ENCODE measurements at places on chromosomes 11 and 22. TPM values are rescaled to one million over a fixed set of nuclear protein-coding genes. Genes with fewer than 3 reads are reported as not detected.

Gene VSIG10L2
- not detected for total RNA-seq

GRCh38 chr11:118882491-118882890, 1.2 kb upstream of the CXCR5 start:
- no peak for DNase-seq

- no peak for DNase-seq
These were observed 1.4 kb downstream of the ZFP91 start for GRCh38 chr11:58580311-58580710.

GRCh38 chr11:60809691-60810090, 24.6 kb downstream of the MS4A10 start:
- DNase-seq, result no peak

- DNase-seq, result no peak
These were observed 889.5 kb downstream of the JRKL start for GRCh38 chr11:97279341-97279740.

- DNase-seq, result no peak
These were observed 35.6 kb downstream of the GAS2 start for GRCh38 chr11:22702031-22702430.

DNA sequence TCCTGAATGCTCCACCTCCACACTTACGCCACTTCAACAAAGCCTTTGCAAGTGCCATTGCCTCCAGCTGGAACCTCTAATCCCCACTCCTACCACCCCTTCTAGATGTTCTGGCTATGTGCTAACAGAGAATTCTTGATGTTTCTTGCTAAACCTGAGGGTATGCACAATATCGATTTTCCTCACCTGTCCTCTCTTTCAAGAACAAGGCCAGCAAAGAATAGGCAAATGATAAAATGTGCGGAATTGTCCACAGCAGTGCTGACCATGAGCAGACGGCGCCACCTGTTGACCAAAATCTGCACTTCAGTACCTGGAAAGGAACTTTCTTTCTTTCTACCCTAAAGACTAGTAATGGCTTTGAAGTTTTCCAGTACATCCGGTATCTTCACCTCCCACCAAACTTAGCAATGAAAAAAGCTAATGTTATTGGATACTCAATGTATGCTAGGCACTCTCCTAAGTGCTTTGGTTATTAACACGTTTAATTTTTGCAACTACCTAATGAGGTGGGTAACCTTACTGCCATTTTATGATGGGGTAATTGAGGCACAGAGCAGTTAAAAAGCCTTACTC, 3.4 kb downstream of the TIMM10 start:
- DNase-seq, result peak; percentile 57

Gene LRRC56
- 0.11 TPM for total RNA-seq

Gene SLC37A2
- 4.2 TPM for total RNA-seq

GRCh38 chr22:17250380-17251082, 31.3 kb upstream of the ADA2 start:
- no peak for DNase-seq

DNA sequence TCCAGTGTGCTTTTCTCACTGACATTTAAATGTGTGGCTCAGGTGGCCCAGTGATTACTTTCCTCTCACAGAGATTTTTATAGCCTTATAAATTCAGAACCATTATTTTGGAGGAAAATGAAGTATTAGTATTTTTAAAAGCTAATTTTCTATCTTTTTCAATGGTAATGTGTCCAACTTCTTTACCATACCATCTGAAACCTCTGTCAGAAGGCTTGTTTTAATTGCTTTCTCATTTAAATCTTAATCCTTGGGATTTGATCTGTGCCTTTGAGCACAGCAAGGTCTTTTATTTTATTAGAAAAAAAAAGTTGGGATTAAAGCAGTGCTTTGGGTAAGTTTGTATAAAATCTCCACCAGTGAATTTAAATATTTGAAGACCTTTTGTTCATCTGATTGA, 452.3 kb upstream of the RAG2 start:
- DNase-seq, result no peak

GRCh38 chr11:70526116-70527045, 128.1 kb downstream of the CTTN start:
- no peak for DNase-seq

- DNase-seq, result no peak
These were observed 58.3 kb downstream of the CCDC83 start for GRCh38 chr11:85913513-85913912.

GRCh38 chr22:41826430-41827383, 6.2 kb upstream of the SREBF2 start:
- no peak for DNase-seq

GRCh38 chr11:64768300-64768694, 8.5 kb upstream of the PYGM start:
- no peak for DNase-seq

GRCh38 chr22:24753914-24754313, 20.6 kb downstream of the PIWIL3 start:
- DNase-seq, result no peak

Gene HIRA
- total RNA-seq, result 16.6 TPM

Gene TSGA10IP
- not detected for total RNA-seq

GRCh38 chr11:103499710-103500340, 390.6 kb downstream of the DYNC2H1 start:
- no peak for DNase-seq

Gene TRIM49
- not detected for total RNA-seq

Gene RASSF10
- total RNA-seq, result 3.4 TPM

Gene WNT11
- total RNA-seq, result 1.4 TPM

GRCh38 chr11:25838918-25839625, 492.9 kb upstream of the ANO3 start:
- no peak for DNase-seq

DNA sequence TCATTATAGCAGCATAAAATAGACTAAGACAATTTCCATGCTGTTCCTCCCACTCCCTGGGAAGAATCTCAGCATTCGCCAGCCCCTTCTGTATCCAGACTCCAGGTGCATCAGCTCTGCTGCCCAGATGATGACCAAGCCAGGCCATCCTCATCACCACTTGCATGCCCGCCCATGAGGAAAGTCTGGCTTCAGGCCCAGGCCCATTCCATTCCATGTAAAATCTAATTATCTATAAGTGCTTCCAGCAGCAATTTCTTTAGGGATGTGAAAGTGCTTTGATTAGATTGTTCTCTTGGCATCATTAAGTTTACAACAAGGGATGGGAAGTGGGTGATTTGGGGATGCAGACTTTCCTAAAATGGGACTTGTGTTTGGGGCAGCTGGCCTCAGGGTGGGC, 100.3 kb downstream of the INSC start:
- no peak for DNase-seq

Gene ANO9
- total RNA-seq, result 0.17 TPM

Gene GPHA2
- not detected for total RNA-seq
